Hypothalamus (tissue), 51 donors: ENCODE measurements at places on chromosomes 5 and 9.

GRCh38 chr5:138784590-138784989, 31.4 kb downstream of the CTNNA1 start:
- DNase-seq, result no peak

- peak; percentile 26 for DNase-seq
Observed at GRCh38 chr5:180315762-180316212, 23.9 kb upstream of the MAPK9 start.

DNA sequence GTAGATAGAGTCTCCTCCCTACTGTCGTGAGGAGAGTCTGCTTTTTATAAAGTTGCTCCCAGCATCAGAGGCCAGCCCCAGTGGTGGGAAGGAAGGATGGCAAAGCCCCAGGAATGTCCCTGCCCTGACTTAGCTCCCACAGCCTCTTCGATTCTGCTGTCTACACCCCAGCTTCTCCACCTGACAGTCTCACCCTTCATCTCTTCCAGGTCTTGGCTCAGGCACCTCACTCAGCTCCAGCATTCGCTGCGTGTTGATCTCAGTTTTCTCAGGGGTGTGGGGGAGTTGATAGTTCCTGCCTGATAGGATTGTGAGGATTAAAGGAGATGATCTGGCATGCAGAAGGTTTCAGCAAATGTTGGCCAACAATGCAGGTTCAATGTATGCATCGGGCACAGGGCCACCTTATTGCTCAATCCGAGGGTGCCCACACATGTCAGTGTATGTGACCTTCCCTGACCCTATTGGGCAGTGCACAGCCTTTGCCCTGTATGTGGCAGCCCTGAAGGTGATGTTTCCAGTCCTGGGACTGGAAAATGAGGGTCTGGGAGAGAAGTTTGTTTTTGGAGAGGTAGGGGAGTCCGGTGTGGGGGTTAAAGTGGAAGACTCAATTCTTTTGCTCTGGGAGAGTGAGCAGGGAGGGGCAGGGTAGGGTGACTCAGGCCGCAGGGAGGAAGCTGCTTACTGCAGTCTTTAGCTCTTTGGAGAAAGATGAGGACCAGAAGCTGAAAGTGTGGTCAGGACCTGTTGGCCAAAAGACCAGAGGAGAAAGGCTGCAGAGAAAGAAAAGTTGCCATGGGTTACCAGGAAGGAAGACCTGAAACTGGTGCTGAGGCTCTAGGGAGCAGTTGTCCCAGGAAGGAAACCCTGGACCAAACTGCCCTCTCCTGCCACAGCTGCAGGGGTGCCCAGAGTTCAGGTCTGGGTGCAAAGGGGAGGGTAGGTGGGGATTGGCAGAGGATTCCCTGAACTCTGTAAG, 153.2 kb downstream of the MACROH2A1 start:
- DNase-seq, result no peak

- DNase-seq, result no peak
Observed at GRCh38 chr5:138240650-138241385, 27.7 kb upstream of the CDC23 start.

- DNase-seq, result no peak
Observed at GRCh38 chr5:32536246-32536645, 49.1 kb upstream of the SUB1 start.
